CD4-positive, alpha-beta T cell (primary cell): ENCODE measurements at places on chromosomes 1 and 21.

- no peak overlapping the region for H3K27ac ChIP-seq
- peaks cover 13% of the 10 kb centered on the region for H3K4me1 ChIP-seq
- no peaks in the 10 kb centered on the region for H3K27me3 ChIP-seq
- H3K36me3 ChIP-seq = no peaks in the 10 kb centered on the region
- DNase-seq = no peak
These were observed 145.6 kb downstream of the ZZZ3 start for GRCh38 chr1:77536813-77537212.

DNA sequence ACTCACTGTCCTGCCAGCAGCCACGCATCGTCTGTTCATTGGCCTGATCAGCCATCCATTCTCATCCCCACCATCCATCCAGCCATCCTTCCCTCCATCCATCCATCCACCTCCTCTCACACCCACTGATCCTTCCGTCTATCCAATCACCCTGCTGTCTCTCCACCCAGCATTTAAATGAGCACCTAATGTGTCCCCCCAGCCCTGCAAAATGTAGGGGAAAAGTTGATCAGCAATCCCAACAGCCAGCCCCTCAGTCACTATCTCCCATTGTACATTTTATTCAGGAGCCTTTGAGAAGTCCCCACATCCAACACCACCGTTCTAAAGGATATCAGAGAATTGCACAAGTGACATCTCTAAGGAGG is 11.1 kb upstream of the DDOST start:
- H3K27me3 ChIP-seq = no peaks in the 10 kb centered on the region
- no peak overlapping the region for H3K4me3 ChIP-seq
- H3K4me1 ChIP-seq = no peaks in the 10 kb centered on the region
- H3K36me3 ChIP-seq = no peaks in the 10 kb centered on the region

DNA sequence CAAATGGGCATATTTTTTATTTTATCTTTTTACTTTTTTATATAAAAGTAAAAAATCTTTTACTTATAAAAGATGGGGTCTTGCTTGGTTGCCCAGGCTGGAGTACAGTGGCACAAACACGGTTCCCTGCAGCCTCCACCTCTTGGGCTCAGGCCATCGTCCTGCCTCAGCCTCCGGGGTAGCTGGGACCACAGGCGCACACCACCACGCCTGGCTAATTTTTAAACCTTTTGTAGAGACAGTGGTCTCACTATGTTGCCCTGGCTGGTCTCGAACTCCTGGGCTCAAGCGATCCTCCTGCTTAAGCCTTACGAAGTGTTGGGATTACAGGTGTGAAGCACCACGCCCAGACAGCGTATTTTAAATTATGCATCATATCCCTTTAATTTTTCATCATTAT is 986 bp downstream of the H6PD start:
- no peak overlapping the region for H3K27ac ChIP-seq
- H3K4me1 ChIP-seq = peaks cover 52% of the 10 kb centered on the region
- H3K36me3 ChIP-seq = no peaks in the 10 kb centered on the region
- no peak for DNase-seq
- H3K27me3 ChIP-seq = no peaks in the 10 kb centered on the region

DNA sequence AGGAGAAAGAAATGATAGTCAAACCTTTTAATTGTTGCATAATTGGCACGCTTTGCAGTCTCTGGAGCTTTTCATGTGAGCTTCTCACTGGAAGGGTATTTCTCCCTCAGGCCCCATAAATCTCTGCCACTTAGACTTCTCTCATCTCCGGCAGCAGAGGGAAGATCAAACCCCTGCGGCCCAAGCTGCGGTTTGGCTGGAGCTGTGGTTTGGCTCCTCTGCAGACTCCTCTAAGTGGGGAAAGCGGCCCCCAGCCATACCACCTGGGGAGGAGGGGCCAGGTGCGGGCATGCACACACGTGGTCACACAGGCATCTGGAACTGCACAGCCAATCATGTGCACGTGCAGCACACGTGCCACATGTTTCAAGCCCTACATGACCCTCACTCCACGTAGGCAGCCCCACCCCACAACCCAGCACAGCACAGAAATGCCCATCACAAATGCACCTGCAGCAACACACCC is 58.3 kb downstream of the UBE2T start:
- H3K4me1 ChIP-seq = peaks cover 11% of the 10 kb centered on the region
- H3K27me3 ChIP-seq = no peaks in the 10 kb centered on the region
- no peak overlapping the region for H3K4me3 ChIP-seq
- H3K27ac ChIP-seq = no peak overlapping the region
- H3K36me3 ChIP-seq = no peaks in the 10 kb centered on the region
- no peak for DNase-seq

DNA sequence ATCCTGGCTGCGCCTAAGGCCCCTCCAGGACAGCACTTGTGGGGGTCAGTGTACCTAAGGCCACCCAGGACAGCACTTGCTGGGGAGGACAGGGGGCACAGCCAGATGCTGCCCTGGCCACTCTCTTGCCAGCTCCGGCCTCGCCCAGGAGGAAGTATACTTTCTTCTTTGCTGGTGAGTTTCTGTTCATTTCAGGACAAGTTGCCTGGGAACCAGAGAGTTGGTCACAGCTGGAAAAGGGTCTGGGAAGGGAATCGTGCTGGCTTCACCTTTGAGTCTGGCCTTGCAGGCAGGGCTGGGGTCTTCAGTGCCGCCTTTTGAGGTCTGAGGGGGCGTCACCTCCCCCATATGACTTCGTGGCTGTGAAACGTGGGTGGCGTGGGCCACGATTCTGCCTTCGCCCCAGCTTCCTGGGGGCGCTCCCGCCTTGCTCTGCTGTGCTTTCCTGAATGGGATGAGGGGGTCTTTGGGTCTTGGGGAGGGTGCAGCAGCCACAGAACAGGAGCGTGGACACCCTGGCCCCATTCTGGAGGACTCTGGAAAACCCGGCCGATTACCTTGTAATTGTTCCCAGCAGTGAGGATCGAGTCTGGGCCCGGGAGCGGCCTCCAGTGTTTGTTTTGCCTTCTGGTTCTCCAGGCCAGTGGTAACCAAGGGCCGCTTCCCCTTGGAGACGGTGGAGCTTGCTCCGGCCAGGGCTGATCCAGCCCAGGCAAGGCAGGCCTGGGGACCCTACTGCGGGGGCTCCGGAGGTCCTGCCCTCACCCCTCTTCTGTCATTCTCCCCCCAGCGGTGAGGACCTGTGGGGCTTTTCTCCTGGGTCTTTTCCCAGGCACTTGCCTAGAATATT is 45.9 kb downstream of the SPSB1 start:
- H3K27ac ChIP-seq = no peak overlapping the region
- H3K4me3 ChIP-seq = no peak overlapping the region
- no peak for DNase-seq

DNA sequence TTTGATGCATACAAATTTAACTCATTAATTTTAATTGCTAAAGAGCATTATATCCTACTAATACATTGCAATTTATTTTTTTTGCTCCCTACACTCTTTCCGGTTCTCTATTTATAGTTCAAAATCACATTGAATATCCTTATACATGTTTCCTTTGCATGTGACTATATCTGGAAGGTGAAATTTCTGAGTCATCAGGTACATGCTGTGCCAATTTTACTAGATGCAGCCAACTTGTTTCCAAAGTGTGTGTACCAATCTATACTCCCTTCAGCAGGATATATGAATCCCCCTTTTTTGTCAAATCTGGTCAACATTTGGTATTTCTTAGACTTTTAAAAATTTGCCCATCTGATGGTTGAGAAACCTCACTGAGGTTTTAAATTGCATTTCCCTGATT is 602.9 kb upstream of the CAMK1G start:
- H3K36me3 ChIP-seq = no peaks in the 10 kb centered on the region
- no peak overlapping the region for H3K4me3 ChIP-seq
- no peak overlapping the region for H3K27ac ChIP-seq

GRCh38 chr1:179226738-179227137 is 2.7 kb downstream of the ABL2 start:
- no peak for DNase-seq
- peaks cover 11% of the 10 kb centered on the region for H3K4me1 ChIP-seq
- no peak overlapping the region for H3K27ac ChIP-seq
- peaks cover 9% of the 10 kb centered on the region for H3K36me3 ChIP-seq
- no peaks in the 10 kb centered on the region for H3K27me3 ChIP-seq
- no peak overlapping the region for H3K4me3 ChIP-seq

DNA sequence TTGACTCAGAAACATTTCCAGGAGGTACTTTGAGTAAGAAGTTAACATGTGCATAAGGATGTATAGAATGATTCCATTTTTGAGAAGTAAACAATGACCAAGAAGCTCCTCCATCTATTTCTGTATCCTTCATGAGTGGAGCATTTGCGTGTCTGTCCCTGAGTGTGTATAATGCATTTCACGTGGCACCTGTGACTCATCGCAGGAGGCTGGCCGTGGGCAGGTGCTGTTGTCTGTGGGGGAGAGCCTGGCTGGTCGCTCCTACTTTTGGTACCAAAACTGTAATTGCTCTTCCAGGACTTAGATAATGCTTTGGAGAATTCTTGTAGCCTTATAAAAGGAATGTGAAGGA is 16.5 kb downstream of the SLC37A1 start:
- H3K27ac ChIP-seq = no peak overlapping the region
- peaks cover 31% of the 10 kb centered on the region for H3K36me3 ChIP-seq
- H3K27me3 ChIP-seq = no peaks in the 10 kb centered on the region

DNA sequence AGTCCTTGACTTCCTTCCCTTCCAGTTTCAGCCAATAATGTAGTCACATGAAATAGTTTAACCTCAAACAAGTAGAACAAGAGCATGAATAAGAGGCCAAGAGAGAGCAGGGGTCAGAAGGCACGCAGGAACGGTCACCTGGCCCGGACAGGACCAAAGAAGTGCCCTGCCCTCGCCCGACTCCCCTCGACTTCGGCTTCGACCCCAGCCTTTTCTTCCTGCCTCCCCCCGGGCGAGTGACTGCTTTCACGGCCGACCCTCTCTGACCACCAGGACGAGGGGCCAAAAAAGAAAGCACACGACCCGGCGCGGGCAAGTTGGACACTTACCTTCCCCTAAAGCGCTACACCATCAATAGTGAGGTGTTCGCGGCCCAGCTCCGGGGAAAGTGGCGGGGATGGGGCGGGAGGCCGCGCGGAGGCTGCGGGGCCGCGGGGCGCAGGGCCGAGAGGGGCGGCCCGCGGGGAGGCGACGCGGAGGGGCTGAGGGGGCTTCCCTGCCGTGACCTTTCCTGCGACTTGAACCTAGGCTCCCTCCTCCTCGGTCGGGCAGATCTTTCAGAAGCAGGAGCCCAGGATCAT is 519 bp downstream of the RERE start:
- H3K36me3 ChIP-seq = no peaks in the 10 kb centered on the region
- peak overlapping the region; percentile 96 for H3K4me3 ChIP-seq
- H3K27ac ChIP-seq = peak overlapping the region; percentile 83

- no peaks in the 10 kb centered on the region for H3K36me3 ChIP-seq
- DNase-seq = no peak
- H3K4me1 ChIP-seq = no peaks in the 10 kb centered on the region
- H3K27me3 ChIP-seq = peaks cover 5% of the 10 kb centered on the region
These were observed 1522.3 kb upstream of the TPTE start for GRCh38 chr21:8998946-8999681.

- no peak overlapping the region for H3K27ac ChIP-seq
- no peaks in the 10 kb centered on the region for H3K4me1 ChIP-seq
- no peak overlapping the region for H3K4me3 ChIP-seq
- DNase-seq = no peak
These were observed 59.1 kb upstream of the ZNF648 start for GRCh38 chr1:182120411-182121258.

- no peak overlapping the region for H3K4me3 ChIP-seq
- H3K4me1 ChIP-seq = no peaks in the 10 kb centered on the region
- peaks cover 2% of the 10 kb centered on the region for H3K27me3 ChIP-seq
- H3K36me3 ChIP-seq = no peaks in the 10 kb centered on the region
These were observed 297.3 kb upstream of the USP24 start for GRCh38 chr1:55512466-55512865.

GRCh38 chr1:97114842-97115241 is 393.3 kb downstream of the PTBP2 start:
- H3K36me3 ChIP-seq = no peaks in the 10 kb centered on the region
- H3K27me3 ChIP-seq = no peaks in the 10 kb centered on the region
- H3K4me1 ChIP-seq = no peaks in the 10 kb centered on the region
- H3K4me3 ChIP-seq = no peak overlapping the region
- no peak for DNase-seq

DNA sequence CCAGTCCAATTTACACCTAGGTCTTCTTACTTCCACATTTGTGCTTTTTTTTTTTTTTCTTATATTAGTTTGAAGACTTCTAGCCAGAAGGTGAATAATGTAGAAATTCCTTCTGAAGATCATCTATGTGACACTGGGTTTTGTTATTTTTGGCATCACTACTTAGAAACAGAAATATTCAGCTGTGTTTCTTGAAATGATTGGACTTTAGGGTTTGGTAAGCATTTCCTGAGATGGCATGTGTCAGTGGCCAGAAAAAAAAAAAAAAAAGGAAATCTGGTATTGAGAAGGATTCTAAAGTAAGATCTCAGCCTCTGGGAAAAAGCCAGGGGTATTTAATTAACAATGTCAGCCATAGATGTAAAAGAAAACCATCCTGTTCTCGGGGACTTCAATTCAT is 43.4 kb upstream of the LRRC8C start:
- H3K4me3 ChIP-seq = no peak overlapping the region
- H3K4me1 ChIP-seq = peaks cover 8% of the 10 kb centered on the region
- peaks cover under 1% of the 10 kb centered on the region for H3K36me3 ChIP-seq
- H3K27me3 ChIP-seq = no peaks in the 10 kb centered on the region
